Sciatic nerve (tissue), 2 donors: ENCODE measurements at places on chromosomes 7 and 10.
A peak's percentile ranks its signal among the peaks of the same experiment; 100 is the strongest.

DNA sequence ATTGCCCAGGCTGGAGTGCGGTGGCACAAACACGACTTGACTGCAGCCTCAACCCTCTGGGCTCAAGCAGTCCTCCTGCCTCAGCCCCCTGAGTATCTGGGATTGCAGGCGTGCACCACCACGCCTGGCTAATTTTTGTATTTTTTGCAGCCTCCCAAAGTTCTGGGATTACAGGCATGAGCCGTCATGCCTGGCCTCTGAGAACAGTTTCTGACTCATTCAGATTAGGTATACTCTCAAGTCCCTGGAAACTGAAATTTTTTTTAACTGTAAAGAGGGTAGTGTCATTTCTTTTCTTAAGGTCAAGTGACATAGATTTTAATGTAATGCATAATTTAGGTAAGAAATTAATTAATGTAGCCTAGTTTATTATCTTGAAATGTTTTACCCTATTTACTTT lies 104.7 kb downstream of the SEPTIN7 start:
- DNase-seq: no peak

DNA sequence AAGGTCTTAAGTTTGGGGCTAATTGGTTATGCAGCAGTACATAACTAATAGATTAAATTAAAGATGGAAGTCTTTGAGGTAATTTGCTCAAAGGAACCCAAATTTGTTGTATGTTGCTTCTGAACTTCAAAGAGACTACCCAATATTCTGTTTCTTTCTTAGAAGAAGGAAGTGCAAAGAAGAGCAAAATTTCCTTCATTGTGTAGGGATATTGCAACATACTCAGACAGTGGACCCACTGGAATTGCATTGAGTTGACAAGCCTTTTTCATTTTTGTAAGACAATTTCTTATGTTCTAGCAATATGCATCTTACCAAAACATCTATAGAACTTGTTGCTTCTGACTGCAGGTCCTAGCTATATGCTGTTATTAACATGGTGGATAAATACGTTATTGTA lies 527.8 kb downstream of the SH2D4B start:
- DNase-seq: no peak

DNA sequence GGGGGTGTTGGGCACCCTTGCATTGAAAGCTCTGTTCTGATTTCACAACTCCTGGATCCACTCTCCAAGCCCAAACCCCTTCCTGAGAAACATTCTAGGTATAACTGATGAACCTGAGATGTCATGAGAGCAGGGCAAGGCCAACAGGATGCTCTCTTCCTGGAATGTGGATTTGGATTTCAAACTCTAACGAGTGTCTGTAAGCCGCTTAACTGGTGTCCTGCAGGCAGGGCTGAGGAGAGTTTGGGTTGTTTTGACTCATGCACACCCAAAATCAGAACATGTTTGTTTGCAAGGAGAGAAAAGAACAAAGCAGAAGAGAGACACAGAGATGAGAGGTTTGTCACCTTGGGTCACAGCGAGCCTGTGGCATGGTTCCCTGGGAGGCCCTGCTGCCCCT lies 24.6 kb upstream of the AKR1E2 start:
- DNase-seq: no peak

DNA sequence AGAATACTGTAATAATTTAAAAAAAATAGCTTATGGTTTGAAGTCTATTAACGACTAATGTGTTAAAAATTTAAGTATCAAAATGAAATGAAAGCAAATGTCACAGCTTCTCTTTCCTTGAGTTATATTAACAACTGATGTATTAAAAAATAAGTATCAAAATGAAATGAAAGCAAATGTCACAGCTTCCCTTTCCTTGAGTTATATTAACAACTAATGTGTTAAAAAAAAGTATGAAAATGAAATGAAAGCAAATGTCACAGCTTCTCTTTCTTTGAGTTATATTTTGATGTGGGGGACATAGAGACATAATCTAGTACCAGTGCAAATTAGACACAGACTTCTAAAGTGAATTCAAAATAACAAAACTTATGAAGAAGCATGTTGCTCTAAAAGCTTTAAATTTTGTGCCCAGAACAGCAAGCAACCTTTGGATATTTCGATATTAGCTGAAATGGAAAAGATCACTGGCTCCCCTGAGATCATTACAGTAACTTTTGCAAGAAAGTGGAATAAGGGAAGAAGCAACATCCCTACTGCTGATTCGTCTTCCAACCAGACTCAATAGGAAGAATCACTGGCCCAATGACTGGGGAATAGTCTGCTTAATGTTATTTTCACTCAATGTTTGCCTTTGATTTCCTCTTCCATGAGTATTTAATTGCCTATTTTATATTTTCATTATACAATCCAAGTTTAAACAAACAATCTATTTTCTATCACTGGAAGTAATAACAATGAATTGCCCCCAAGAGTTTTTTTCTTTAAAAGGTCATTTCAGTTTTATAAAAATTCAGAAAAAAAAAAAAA lies 8.0 kb downstream of the SKAP2 start:
- DNase-seq: no peak

DNA sequence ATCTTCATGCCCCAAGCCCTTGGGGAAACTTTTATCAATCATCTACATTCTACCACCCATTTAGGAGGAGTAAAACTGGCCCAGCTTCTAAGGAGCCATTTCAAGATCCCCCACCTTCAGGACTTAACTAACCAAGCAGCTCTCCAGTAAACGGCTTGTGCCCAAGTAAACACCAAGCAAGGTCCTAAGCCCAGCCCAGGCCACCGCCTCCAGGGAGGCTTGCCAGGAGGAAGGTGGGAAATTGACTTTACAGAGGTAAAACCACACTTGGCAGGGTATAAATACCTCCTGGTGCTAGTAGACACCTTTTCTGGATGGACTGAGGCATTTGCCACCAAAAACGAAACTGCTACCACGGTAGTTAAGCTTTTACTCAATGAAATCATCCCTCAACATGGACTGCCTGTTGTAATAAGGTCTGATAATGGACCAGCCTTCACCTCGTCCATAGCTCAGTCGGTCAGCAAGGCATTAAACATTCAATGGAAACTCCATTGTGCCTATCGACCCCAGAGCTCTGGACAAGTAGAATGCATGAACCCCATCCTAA lies 5.6 kb downstream of the AKR1B15 start:
- no peak for DNase-seq

DNA sequence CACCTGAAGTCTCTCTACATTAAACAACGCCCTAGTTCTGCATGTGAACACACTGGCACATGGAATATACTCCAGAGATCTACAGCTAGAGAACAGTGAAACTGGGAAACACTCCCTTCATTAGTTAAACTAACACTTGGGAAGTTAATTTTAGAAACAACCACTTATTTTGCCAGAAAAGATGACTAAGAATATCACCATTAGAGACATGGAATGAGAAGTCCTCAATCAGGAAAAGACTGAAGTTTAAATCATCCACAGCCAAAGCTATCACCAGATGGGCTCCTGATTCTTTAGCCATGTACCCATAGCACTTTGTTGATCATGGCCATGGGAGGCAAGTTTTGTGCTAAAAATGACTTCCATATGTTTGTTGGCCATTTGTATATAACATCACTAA lies 719.5 kb downstream of the KCNMA1 start:
- DNase-seq: no peak

DNA sequence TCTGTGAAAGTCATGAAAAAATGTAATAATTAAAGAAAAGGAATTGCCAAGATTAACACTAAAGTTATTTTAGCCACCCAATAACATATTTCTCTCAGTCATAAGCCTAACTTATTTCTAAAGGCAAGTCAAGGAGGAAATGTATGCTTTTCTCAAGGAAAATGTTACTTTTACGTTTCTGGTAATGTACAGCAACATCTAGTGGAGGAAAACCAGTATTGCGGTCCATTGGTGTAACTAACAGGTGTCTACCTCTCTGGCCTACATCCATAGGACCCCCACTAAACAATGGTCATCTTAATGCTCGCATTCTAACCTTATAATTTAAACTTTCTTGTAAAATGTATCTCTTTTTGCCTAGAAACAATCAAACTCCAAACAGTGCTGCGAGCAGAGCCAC lies 437.5 kb downstream of the KIF20B start:
- no peak for DNase-seq

DNA sequence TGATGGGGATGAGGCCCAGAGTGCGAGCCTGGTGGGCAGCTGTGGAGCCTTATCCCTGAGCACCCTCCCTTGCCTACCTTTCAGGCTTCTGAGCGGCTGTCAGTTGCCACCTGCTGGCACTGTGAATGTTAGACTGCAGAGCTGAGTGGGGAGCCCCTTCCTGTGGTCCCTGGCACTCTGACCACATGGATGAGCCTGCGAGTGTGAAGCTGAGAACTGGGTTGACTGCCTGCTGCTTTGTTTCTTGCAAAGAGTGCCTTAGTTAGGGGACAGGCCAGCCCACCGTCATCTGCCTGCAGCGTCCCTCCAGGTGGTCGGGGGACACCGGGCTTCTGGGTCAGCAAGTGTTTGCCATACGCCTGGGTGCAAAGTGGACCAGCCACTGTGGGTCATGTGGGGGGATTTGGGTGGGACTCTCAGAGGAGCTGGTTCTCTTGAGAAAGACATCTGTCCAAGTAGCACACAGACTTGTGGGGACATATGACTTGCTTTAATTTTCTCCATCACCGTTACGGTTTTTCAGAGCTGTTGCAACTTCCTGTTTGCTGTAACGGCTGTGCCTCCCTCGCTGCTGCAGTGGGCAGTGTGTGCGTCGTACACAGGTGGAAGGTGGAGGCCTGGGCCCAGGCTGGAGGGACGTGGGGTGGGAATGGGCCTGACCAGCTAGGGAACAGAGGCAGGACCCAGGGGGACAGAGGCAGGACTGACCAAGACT lies 13.7 kb downstream of the INPP5A start:
- DNase-seq: peak; percentile 39

GRCh38 chr10:29598851-29599311 lies 35.9 kb downstream of the SVIL start:
- no peak for DNase-seq

DNA sequence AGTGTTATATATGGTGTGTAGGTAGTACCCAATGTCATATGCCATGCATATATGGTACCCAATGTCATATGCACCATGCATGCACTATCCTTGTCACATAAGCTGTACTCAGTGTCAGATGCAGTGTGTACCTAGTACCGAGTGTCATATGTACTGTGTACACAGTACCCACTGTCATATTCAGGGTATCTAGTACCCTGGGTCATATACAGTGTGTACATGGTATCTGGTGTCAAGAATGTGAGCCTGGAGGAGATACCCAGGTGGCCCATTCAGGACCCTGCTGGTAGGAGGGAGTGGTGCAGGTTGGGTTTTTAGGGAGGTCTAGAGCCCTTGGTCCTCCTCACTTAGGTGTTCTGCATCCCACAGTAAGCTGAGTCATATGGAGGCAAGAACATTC lies 1.8 kb downstream of the ZMYND11 start:
- no peak for DNase-seq
